NCI-H1436 (cell line): ENCODE measurements at places on chromosomes 7 and 10.
A peak's percentile ranks its signal among the peaks of the same experiment; 100 is the strongest.

DNA sequence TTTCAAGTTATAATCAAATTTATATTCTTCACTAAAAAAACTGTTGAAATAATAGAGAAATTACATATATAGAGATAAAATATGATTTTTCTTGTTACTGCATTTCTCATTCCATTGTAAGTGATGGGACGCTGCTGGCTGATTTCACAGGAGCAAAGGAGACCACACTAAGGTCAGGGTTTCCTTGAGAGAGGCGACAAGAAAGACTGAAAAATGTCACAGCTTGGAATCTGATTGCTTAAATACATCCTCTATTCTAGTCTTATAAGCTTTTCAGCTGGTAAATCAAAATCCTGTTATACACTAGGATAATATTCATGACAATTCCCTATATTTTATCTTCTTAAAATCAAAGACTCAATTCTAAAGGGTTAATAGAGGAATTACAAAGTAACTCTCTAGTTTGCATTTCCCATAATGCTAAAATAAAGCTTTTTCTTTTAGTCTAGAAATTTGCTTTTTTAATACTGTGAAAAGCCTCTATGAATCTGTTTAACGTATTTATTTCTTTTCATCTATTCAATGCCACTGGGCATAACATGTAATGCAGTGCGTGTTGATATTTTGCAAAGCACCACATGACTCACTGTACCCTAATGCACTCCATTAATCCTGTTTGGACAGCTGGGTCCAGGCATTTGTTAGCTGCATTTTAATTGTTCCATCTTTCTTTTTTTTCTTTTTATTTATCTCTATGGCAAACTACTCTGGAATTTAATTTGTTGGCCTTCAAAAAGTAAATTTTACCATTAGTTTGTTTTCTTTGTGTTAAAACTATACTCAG is 81.7 kb downstream of the RNF32 start:
- no peak for DNase-seq

GRCh38 chr7:157488966-157489365 is 152.2 kb downstream of the DNAJB6 start:
- no peak for DNase-seq

GRCh38 chr7:127904670-127904985 is 126.6 kb downstream of the LRRC4 start:
- no peak for DNase-seq

DNA sequence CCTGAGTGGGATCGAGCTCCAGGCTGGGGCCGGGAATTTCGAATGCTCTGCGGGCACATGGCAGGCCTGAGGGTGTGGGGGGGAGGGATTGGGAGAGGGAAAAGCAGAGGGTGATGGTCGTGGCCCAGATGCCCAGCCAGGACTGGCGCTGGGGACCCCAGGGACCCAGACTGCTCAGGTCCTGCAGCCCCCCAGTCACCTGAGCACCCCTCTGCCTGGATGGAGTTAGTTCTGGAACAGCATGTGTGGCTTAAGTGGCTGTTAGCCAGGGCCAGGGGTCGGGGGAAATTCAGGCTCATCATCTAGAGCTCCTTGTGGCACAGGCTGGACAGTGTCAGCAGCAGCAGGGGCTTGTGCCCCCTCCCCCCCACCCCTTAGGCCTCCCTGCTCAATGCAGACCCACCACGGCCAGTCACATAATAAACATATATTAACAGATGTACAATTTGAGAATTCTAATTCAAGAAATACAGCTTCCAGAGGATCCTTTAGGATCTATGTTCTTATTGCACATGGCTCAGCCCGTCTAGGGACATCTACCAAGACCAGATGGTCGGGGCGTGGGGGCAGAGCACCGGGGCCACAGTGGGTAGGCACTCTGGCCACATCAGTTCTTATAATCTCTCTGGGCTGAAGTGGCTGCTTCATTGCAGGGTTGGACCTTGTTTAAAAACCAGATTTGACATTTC is 22.2 kb downstream of the DNAJB12 start:
- DNase-seq, result no peak

DNA sequence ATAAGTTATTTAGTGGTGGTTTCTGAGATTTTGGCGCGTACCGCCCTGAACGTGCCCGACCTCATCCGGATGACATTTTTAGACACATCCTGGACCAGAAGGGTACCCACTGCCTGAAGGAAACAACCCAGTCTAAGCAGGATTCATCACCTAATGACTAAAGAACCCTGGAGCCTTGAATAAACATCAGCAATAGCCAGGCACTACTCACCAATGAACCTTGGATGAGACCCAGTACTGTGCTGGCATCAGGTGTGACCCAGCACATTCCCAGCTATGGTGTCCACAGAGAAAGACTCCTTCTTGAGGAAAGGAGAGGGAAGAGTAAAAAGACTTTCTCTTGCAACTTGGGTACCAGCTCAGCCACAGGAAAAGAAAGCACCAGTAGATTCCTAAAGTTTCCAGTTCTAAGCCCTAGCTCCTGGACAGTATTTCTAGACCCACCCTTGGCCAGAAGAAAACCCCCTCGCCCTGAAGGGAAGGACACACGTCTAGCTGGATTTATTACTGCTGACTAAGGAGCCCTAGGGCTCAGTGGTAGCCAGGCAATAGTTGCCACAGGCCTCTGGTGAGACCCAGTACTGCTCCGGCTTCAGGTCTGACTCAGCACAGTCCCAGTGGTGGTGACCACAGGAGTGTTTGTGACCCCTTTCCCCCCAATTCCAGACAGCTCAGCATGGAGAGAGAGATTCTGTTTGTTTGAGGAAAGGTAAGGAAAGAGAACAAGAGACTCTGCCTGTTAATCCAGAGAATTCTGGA is 32.5 kb downstream of the ZNF277 start:
- no peak for DNase-seq

- DNase-seq, result no peak
These were observed 300.9 kb upstream of the C7orf33 start for GRCh38 chr7:148289630-148290029.

- no peak for DNase-seq
These were observed 36.9 kb downstream of the NAMPT start for GRCh38 chr7:106247841-106248240.

- no peak for DNase-seq
These were observed 139.3 kb downstream of the GLI3 start for GRCh38 chr7:42097752-42098151.

DNA sequence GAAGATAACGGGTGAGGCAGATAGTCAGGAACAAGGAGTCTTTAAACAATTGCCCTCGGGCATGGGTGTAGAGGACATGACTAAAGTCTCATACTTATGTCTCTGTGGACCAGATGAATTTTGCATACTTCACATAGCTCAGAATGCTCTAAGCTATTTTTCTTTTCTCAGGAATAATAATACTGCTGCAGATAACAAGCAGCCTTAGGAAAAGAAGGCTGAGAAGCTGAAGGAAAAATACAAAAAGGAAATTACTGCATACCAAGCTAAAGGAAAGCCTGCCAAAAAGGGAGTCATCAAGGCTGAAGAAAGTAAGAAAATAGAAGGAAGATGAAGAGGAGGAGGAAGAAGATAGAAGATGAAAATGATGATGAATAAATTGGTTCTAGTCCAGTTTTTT is 13.4 kb upstream of the ERCC6 start:
- no peak for DNase-seq

DNA sequence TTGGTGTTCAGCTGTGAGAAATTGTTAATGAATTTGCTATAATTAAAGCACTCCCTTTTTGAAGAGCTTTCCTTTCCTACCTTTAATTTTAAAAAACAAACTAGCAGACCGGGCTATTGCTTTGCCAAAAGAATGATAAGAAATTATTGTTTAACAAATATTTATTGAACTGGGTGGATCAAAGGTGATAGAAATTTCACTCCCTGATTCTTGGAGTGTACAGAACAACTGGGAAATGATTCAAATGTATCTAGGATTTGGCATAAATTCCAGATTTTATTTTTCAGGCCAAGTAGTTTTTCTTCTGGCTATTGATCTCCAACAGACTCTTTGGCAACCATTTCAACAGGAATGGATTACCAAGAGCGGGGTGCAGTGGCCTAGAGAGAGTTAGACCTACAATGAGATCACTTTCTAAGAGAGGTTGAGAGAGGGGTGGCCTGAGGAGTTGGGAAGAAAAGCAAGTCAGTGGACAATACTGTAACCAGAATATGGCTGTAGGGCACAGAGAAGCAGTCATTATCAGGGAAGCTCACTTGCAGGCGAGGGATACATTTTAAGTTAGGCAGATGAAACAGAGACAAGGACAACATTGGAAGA is 71.9 kb downstream of the PLXDC2 start:
- no peak for DNase-seq

DNA sequence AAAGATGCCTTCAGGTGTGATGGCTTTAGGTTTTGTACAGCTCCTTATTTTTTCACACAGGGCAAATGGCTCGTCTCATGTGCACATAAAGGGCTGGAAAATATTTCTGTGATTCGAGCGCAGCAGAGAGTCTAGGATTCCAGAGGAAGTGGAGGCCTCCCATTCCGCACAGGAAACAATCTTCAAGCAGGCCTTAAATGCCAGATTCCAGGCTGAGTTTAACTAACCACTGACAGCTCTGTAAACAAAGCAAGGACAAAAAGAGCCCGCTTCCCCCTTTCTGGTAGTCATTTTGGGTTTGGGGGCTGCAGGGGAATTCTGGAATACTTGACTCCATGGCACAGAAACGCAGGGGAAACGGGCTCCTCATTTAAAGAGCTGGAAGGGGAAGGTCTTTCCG is 87.2 kb downstream of the CALD1 start:
- no peak for DNase-seq

- peak; percentile 82 for DNase-seq
These were observed 69.0 kb upstream of the PDCD4 start for GRCh38 chr10:110802551-110803238.

DNA sequence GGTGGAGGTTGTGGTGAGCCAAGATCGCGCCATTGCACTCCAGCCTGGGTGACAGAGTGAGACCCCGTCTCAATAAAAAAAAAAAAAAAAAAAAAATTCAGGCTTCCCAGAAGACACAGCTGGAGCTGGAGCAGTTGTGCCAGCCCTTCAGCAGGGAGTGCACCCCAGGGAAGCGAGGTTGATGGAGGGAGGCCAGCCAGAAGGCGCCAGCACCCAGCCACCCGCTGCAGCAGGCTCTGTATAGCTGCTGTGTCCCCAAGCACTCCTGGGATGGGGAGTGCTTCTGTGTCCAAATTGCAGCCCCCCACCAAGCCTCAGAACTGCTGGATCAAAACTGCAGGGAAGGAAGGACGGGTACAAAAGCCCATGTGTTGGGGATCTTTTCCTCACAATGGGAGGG is 47.8 kb downstream of the COBL start:
- DNase-seq, result no peak

GRCh38 chr10:92054807-92055206 is 131.2 kb downstream of the BTAF1 start:
- no peak for DNase-seq

DNA sequence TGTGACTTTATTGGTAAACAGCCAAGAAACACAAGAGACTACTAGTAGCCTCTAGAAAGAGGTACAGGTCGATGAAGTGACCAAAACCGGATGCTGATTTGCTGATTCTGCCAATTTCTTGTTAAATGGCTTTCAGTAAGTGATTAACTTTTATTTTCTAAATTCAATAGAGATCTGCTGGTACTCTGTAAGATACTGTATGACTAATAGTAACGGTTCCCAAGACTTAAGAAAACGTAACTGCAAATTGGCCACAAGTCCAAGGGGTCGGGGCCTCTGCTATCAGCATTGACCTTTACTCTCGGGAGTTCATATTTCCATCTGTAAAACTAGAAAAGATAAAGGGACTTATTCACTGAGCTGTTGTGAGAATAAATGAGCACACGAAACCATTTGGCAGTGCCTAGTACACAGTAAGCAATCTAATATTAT is 1.4 kb downstream of the FAM3C start:
- no peak for DNase-seq

DNA sequence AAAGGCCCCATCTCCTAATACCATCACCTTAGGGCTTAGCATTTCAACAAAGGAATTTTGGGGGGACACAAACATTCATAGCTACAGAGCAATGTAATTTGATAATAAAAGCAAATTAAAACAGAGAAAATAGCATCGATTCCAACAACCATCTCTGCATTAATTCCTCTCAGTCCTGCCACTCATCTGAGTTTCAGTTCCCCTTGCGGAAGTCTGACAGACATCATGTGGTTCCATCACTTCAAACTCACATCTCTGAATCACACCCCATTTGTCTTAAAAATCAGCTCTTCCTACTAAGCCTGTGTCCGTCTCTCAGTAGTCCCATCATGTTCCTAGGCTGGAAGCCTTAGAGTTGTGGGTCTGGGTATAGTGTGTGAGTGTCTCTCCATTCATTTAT is 3.6 kb downstream of the ADCK2 start:
- DNase-seq, result no peak

DNA sequence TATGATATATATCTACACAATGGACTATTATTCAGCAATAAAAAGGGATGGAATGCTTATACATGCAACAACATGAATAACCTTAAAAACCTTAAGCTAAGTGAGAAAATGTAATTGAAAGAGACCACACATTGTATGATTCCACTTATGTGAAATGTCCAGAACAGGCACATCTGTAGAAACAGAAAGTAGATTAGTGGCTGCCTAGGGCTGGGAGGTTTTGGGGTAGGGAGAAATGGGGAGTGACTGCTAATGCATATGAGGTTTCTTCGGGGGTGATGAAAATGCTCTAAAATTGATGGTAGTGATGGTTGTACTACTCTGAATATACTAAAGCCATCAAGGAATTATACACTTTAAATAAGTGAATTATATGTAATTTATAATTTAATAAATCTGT is 14.7 kb downstream of the SLC16A9 start:
- DNase-seq, result no peak

- peak; percentile 47 for DNase-seq
These were observed 6.3 kb downstream of the NAT16 start for GRCh38 chr7:101173752-101174244.
